ENCODE measurements at places on chromosomes 11 and 22.

GRCh38 chr22:20453222-20453621 lies 15.6 kb upstream of the SCARF2 start:
- no peak for DNase-seq

GRCh38 chr22:18095101-18095805 lies 15.4 kb upstream of the TUBA8 start:
- DNase-seq, result no peak

GRCh38 chr22:27785831-27786230 lies 15.7 kb downstream of the MN1 start:
- peak; percentile 60 for DNase-seq

DNA sequence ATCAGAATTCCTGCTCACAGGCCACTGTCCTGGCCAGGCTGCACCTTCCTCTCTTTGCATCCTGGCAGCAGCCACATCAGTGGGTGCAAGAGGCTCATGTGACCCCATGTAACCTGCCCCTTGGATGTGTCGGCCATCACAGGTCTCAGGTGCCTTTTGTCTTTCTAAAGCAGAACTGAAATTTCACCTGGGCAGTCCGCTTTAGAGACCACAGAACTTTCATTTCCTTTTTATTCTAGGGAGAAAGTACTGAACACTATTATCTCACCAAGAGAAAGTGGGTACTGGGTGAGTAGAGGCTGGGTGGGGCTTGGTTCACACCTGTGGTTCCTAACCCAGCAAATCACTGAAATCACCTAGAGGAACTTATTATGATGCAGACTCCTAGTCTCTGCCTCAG lies 51.7 kb upstream of the NUP160 start:
- DNase-seq, result no peak

DNA sequence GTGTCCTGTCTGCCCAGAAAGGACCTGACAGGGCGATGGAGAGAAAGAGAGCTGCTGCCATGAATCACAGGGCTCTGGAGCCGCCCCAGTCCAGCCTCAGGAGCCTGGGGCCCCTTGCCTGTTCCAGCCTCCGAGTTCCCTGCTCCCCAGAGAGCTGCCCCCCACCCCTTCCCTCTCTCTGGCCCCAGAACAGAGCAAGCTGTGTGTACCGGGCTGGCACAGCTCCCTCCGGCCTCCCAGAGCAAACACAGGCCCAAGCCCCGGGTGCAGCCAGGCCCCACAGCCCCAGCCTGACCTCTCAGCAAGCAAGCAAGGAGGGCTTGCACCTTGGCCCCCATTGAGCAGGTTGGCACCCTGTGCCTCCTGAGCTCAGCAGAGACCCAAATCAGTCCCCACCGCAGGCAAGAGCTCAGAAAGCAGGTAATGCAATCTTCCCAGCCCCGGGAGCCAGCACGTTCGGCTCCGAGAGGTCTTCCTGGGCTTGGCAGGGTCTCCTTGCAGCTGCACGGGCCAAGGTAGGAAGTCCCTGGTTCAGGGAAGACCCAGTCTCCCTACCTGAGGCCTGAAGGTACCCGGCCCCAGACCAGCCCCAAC lies 1.4 kb downstream of the PACSIN3 start:
- peak; percentile 51 for DNase-seq

- DNase-seq, result peak; percentile 49
Observed at GRCh38 chr11:122102426-122102825, 13.6 kb downstream of the BLID start.

- DNase-seq, result peak; percentile 45
Observed at GRCh38 chr11:35404388-35404775, 15.0 kb downstream of the SLC1A2 start.

- DNase-seq, result no peak
Observed at GRCh38 chr11:72511393-72512047, 77.2 kb upstream of the CLPB start.

DNA sequence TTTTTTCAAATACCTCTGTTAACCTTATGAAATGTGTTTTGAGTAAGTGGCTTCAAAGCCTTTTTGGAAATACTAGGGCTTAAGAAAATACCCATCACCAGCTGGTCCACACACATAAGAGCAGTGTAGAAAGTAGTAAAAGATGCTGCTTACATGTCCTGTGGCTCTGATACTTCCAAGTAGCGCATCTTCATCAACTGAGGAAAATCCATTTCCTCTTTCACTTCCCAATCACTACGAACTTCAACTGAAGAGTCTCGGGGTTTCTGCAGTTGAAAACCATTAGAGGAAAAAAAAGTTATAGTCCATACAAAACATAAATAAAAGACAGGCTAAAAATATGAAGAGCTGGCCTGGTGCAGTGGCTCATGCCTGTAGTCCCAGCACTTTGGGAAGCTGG lies 8.5 kb downstream of the EIF3D start:
- DNase-seq, result no peak

GRCh38 chr11:46895821-46896220 lies 22.5 kb downstream of the LRP4 start:
- DNase-seq, result peak; percentile 91

GRCh38 chr11:130904380-130904779 lies 11.9 kb downstream of the SNX19 start:
- peak; percentile 16 for DNase-seq

GRCh38 chr11:58616594-58616993 lies 5.9 kb upstream of the CNTF start:
- peak; percentile 89 for DNase-seq

DNA sequence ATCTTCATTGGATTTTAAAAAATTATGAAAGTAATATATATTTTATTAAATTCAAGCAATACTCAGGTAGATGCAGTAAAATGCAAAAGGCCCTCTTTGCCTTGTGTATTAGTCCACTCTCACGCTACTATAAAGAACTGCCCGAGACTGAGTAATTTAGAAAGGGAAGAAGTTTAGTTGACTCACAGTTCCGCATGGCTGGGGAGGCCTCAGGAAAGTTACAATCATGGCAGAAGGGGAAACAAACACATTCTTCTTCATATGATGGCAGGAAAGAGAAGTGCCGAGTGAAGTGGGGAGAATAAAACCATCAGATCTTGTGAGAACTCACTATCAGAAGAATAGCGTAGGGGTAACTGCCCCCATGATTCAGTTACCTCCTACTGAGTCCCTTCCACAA lies 130.8 kb downstream of the HIPK3 start:
- no peak for DNase-seq

GRCh38 chr11:69416762-69417698 lies 64.4 kb upstream of the LINC01488 start:
- DNase-seq, result peak; percentile 63

DNA sequence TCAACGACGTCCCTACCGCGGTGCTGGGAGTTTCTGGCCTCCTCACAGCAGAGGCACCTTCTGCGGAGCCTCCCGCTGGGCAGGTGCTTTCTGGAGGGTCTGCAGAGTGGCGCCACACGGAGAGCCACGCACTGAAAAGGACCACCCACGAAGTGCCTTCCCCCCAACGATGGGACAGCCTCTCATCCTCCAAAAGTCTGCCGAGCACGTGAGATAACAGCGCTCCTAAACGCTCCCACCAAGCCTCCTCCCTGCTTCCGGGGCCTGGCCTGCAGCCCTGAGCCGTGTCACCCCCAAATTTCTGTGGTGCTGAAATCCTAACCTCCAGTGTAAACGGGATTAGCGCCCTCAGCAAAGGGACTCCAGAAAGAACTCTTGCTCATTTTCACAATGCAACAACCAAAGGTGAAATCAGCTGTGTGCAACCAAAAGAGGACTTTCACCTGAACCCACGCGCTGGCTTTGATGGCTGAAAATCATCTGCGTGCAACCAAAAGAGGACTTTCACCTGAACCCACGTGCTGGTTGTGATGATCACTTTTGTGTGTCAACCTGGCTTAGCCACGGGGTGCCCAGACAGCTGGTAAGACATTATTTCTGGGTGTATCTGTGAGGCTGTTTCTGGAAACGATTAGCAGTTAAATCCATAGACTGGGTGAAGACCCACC lies 924.6 kb downstream of the BRD1 start:
- DNase-seq, result no peak
